ENCODE measurements at places on chromosomes 2 and 18. TPM values are rescaled to one million over a fixed set of nuclear protein-coding genes. Genes with fewer than 3 reads are reported as not detected.

DNA sequence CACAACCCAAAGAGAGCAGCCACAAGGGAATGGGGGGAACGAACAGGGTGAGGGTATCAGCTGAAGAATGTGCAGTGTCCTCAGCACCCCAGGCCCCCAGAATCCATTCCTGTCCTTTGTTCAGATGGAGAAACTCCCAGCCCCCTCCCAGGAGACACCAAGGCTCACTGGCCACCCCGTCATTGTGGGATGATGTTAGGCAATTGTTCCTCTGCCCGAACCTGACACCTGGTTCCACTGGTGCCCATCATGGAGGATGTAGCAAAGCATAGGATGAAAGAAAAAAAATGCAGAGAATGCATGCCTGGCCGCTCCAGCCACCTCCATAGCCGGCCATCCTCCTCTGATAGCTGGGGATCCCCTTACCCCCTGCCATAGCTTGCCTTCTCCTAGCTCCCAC lies 197.3 kb upstream of the TWIST2 start:
- peaks cover 12% of the 10 kb centered on the region for H3K27me3 ChIP-seq
- H3K36me3 ChIP-seq: no peaks in the 10 kb centered on the region
- H3K27ac ChIP-seq: no peak overlapping the region
- no peak for DNase-seq
- no peak overlapping the region for H3K4me3 ChIP-seq

GRCh38 chr2:219057709-219058540 lies 2.8 kb downstream of the IHH start:
- H3K27me3 ChIP-seq: peaks cover 40% of the 10 kb centered on the region
- no peaks in the 10 kb centered on the region for H3K36me3 ChIP-seq
- peak; percentile 75 for DNase-seq
- H3K27ac ChIP-seq: no peak overlapping the region

GRCh38 chr2:38499548-38500282 lies 103.0 kb downstream of the HNRNPLL start:
- H3K4me3 ChIP-seq: no peak overlapping the region
- H3K27ac ChIP-seq: no peak overlapping the region
- H3K27me3 ChIP-seq: peaks cover 16% of the 10 kb centered on the region
- peaks cover 4% of the 10 kb centered on the region for H3K36me3 ChIP-seq
- no peak for DNase-seq

The C2orf78 gene
- not detected for total RNA-seq

The ZNF519 gene
- total RNA-seq: 10.4 TPM

The OR6B2 gene
- total RNA-seq: not detected

The GAREM1 gene
- not detected for total RNA-seq

The NDUFAF7 gene
- total RNA-seq: 20.5 TPM

GRCh38 chr2:43210467-43211303 lies 15.7 kb downstream of the ZFP36L2 start:
- peaks cover 24% of the 10 kb centered on the region for H3K4me1 ChIP-seq
- DNase-seq: no peak
- no peak overlapping the region for H3K27ac ChIP-seq
- H3K36me3 ChIP-seq: no peaks in the 10 kb centered on the region

- H3K27me3 ChIP-seq: no peaks in the 10 kb centered on the region
- peak overlapping the region; percentile 92 for H3K27ac ChIP-seq
- no peak for DNase-seq
- H3K4me3 ChIP-seq: peak overlapping the region; percentile 80
- peaks cover 45% of the 10 kb centered on the region for H3K36me3 ChIP-seq
Measured at GRCh38 chr2:232839411-232840079, 30.5 kb upstream of the SNORC start.

- no peaks in the 10 kb centered on the region for H3K27me3 ChIP-seq
- H3K27ac ChIP-seq: no peak overlapping the region
- DNase-seq: no peak
- no peaks in the 10 kb centered on the region for H3K36me3 ChIP-seq
Measured at GRCh38 chr2:1223791-1224190, 189.5 kb upstream of the TPO start.

DNA sequence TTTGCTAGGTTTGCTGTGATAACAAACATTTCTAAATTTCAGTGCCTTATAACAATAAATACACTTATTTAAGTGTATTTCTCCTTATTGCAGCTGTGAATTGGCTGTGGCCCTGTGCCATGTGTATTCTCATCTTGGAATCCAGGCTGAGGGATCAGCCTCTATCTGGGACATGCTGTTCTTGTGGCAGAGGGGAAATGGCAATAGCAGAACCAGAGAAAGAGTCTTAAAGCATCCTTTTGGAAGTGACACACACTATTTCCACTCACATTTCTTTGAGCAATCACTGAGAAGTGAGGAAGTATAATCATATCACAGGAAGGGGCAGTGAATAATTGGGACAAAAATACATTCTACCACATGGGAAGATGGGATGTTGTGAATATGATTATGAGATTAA lies 66.2 kb upstream of the PROKR1 start:
- peaks cover 10% of the 10 kb centered on the region for H3K36me3 ChIP-seq
- H3K27me3 ChIP-seq: no peaks in the 10 kb centered on the region
- no peak for DNase-seq
- no peaks in the 10 kb centered on the region for H3K4me1 ChIP-seq
- H3K4me3 ChIP-seq: no peak overlapping the region

The SOCS6 gene
- 5.4 TPM for total RNA-seq

DNA sequence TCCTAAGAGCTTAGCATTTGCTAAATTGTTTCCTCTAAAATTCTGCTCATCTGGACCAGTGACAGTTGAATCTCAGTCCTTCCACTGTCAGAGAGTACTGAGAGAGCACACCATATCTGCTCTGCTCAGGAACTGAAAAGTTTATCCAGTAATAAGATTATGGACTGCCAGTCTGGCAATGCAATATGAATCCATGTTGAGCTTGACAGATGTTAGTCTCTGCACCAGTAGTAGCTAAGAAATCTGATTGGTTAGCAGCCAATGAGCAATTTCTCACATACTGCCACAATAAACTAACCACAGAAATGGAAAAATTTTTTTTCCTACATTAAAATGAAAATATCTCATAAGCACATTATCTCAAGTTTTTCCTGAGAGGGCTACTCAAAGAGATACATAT lies 2.3 kb downstream of the PRKD3 start:
- H3K27me3 ChIP-seq: peaks cover 5% of the 10 kb centered on the region
- peaks cover 38% of the 10 kb centered on the region for H3K4me1 ChIP-seq
- no peaks in the 10 kb centered on the region for H3K36me3 ChIP-seq
- H3K27ac ChIP-seq: no peak overlapping the region

DNA sequence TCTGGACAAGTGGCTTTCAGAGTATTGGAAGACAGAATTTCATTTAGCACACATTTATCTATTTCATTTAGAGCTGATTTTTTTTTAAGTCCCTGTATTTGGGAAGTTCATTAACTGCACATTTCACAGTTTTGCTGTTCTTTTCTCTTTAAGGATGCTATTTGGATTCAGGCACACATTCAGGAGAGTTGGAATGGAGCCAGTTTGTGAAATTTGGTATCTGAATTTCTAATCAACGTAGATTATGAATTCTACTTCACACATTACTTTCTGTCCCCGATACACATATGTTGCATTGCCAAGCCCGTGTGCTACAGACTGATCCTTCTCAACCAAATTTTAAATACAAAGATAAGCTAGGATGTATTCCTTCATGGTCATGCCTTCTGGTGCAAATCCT lies 503.9 kb downstream of the IRS1 start:
- H3K4me1 ChIP-seq: no peaks in the 10 kb centered on the region
- H3K36me3 ChIP-seq: no peaks in the 10 kb centered on the region
- no peaks in the 10 kb centered on the region for H3K27me3 ChIP-seq
- H3K27ac ChIP-seq: no peak overlapping the region
- H3K4me3 ChIP-seq: no peak overlapping the region

DNA sequence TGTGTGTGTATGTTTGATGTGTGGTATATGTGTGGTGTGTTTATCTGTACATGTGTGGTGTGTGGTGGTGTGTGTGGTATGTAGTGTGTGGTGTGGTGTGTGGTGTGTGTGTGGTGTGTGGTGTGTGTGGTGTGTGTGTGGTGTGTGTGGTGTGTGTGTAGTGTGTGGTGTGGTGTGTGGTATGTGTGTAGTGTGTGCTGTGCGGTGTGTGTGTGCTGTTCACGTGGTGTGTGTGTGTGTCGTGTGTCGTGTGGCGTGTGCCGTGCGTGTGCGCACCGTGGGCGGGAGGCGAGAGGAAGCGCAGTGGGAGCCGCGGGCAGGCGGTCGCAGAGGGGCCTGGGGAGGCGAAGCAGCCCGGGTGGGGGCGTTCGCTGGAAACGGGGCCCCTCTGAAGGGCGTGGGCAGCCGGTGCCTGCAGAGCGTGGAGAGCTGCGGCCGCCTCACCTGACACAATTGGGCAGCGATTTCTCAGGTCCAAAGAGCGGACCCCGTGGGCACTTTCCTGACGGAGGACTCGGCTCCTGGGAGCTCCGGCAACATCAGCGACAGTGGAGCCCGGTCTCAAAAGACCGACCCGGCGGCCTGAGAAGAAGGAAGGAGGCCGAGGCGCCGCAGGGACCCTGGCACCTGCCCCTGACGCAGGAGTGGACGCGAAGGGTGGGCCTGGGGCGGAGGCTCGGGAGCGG lies 741.1 kb upstream of the SALL3 start:
- H3K27me3 ChIP-seq: no peaks in the 10 kb centered on the region
- H3K4me3 ChIP-seq: no peak overlapping the region
- DNase-seq: no peak
- H3K36me3 ChIP-seq: peaks cover 8% of the 10 kb centered on the region
- H3K4me1 ChIP-seq: peaks cover 6% of the 10 kb centered on the region

The MC2R gene
- not detected for total RNA-seq

The CDH20 gene
- not detected for total RNA-seq

The RAPGEF4 gene
- 0.43 TPM for total RNA-seq

- no peak for DNase-seq
- no peak overlapping the region for H3K27ac ChIP-seq
- H3K36me3 ChIP-seq: no peaks in the 10 kb centered on the region
- H3K27me3 ChIP-seq: no peaks in the 10 kb centered on the region
- no peak overlapping the region for H3K4me3 ChIP-seq
Measured at GRCh38 chr2:126766295-126766968, 110.5 kb downstream of the GYPC start.

DNA sequence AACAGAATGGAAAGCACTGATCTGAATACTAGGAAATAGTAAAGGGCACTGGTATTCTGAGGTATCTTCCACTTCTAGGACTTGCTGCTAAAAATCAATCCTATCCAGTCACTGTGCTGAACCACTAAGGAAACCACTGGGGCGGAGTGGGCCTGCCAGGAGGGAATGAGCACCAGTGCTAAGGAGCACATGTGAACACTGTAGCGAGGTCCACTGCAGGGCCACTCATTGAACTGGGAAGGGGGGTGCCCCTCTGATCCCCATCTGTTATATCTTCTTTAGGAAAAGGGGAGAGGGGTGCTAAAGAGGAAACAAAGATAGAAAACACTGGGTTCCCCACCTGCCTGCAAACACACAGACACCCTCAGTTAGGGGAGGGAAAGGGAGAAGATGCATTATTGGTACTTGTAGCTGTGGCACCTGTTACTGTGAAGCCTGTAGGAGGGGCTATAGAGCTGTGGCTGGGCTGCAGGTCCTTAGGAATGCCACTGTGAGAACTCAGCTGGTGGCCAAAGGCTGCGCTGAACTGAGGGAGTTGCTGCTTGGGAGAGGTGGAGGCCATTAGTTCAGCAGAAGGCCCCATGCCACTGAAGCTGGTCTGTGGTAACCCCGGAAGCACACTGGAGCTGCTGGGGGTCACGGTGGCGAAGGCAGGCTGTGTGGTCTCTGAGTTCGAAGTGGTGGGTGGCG lies 81.8 kb downstream of the INO80D start:
- no peak overlapping the region for H3K27ac ChIP-seq
- no peak for DNase-seq
- H3K36me3 ChIP-seq: peaks cover 18% of the 10 kb centered on the region
- H3K27me3 ChIP-seq: no peaks in the 10 kb centered on the region
- peaks cover 12% of the 10 kb centered on the region for H3K4me1 ChIP-seq
- H3K4me3 ChIP-seq: no peak overlapping the region

The VWA3B gene
- total RNA-seq: not detected

DNA sequence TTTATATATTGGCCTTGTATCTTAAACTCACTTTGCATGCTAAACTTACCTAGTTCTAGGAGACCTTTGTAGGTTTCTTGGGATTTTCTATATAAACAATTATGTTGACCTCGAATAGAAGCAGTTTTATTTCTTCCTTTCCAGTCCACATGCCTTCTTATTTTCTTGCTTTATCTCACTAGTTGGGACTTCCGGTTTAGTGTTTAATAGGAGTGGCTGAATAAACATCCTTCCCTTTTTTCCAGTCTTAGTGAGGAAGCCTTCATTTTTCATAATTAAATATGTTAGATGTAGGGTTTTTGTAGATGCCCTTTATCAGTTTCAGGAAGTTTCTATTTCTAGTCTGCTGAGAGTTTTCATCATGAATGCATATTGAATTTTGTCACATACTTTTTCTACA lies 347.3 kb upstream of the HNRNPA3 start:
- no peak overlapping the region for H3K27ac ChIP-seq
- H3K4me1 ChIP-seq: peaks cover 18% of the 10 kb centered on the region
- H3K36me3 ChIP-seq: no peaks in the 10 kb centered on the region
- H3K27me3 ChIP-seq: no peaks in the 10 kb centered on the region
- DNase-seq: no peak
- H3K4me3 ChIP-seq: no peak overlapping the region

- DNase-seq: no peak
- H3K27me3 ChIP-seq: no peaks in the 10 kb centered on the region
- peaks cover 9% of the 10 kb centered on the region for H3K36me3 ChIP-seq
- no peak overlapping the region for H3K27ac ChIP-seq
Measured at GRCh38 chr2:229868794-229869193, 53.0 kb downstream of the TRIP12 start.

DNA sequence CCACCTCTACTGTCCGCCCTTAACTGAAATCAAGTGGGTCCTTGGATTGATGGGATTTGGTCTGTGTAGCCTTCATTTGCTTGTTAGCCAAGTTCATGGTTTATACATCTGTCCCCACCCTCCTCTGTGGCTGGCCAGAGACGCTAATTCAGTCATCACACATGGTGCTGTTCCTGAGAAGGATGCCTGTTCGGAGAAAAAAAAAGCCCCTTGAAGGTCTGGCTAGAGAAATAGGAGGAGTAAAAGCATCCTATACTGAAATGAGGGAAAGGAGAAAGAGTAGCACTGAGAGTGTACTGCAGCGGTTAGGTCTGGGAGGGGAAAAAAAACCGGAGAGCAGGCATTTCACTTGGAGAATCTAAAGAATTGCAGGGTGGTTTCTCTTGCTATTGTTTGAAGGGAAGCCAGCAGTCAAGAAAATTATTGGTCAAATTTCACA lies 180.6 kb upstream of the EPAS1 start:
- H3K4me3 ChIP-seq: no peak overlapping the region
- DNase-seq: no peak
- H3K4me1 ChIP-seq: peaks cover 13% of the 10 kb centered on the region
- no peak overlapping the region for H3K27ac ChIP-seq
- peaks cover 6% of the 10 kb centered on the region for H3K36me3 ChIP-seq
- no peaks in the 10 kb centered on the region for H3K27me3 ChIP-seq

All from natural killer cell treated with Interleukin-12 subunit alpha and Interleukin-12 subunit beta and Interleukin-15 and Interleukin-18, amount 100 ng/mL, for 72 hours (primary cell).